Activated T-helper 1 cell treated with anti-CD3 and anti-CD28 coated beads, Interleukin-2, amount 50 U/mL, for 16 hours (primary cell): ENCODE measurements at places on chromosomes 7 and 10.

GRCh38 chr7:50166997-50167965, 74.2 kb upstream of the ZPBP start:
- no peak for DNase-seq

DNA sequence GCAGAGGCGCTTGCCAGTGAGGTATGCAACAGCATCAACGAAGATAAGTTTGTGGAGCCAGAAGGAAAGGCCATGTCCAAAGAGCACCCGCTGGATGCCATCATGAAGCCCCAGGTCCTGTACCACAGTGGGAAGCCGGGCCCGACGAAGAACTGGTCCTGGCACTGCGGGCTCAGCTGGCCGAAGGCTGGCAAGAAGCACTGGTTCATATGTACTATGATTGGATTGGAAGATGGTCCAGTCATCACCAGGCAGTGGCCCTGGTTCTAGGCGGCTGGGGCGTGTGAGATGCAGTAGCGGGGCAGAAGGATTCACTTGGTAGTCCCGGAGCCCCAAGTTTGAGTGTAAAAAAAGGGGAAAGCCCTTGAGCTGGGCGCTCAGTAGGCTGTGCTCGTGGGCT, 3.9 kb downstream of the NDST2 start:
- DNase-seq = no peak

DNA sequence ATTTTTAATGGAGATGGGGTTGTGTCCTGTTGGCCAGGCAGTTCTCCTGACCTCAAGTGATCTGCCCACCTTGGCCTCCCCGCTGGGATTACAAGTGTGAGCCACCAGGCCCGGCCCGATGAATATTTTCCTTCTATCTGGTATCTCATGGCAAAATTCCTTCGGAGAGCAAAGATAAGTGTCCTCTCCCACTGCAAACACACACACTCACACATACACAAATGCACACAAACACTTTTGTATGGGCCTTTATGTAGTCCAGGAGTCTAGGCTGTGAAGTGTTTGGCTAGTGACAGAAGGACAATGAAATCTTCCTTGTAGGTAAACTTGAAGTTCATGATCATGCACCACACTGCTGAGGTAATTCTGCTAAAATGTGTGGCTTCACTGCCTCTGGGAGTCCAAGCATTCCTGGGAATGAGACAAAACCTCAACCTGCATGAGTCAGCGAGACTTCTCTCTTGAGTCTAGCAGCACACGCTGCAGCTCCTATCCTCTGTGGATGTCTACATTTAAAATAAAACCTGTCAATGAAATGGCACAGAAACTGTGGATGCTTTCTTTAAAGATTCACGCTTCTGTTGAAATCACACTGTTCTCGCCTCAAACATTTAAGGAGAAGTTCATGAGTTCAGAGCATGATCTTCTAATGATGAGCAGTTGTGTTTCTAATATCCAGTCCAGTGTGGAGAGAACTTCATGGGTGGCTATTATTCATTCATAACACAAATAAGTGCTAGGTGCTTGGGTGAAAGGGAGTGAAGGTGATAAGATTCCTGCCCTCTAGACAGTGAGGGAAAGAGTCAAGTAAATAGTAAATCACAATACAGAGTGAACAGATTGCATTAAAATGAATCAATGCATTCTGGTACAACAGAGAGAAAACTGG, 96.5 kb downstream of the NRP1 start:
- no peak for DNase-seq

- DNase-seq = no peak
Observed at GRCh38 chr7:2046581-2047565, 185.9 kb downstream of the MAD1L1 start.

- no peak for DNase-seq
Observed at GRCh38 chr10:5288359-5288758, 76.4 kb upstream of the UCN3 start.

DNA sequence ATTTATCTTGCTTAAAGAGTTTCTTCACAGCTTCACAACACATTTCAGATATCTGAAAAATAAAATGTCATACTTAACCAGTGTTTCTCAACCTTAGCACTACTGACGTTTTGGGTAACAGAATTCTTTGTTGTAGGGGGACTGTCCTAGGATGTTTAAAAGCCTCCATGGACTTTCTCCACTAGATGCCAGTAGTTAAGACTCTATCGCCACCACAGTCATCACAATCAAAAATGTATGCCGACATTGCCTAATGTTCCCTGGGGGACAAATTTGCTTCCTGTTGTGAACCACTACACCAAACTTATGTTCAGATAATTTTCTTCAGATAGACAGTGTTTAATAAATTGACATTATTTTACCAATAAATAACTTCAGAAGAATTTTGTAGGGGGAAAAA, 13.4 kb downstream of the NOC3L start:
- DNase-seq = no peak

- no peak for DNase-seq
Observed at GRCh38 chr7:81516898-81517297, 252.9 kb downstream of the HGF start.

- no peak for DNase-seq
Observed at GRCh38 chr7:139763330-139763729, 14.5 kb downstream of the HIPK2 start.

DNA sequence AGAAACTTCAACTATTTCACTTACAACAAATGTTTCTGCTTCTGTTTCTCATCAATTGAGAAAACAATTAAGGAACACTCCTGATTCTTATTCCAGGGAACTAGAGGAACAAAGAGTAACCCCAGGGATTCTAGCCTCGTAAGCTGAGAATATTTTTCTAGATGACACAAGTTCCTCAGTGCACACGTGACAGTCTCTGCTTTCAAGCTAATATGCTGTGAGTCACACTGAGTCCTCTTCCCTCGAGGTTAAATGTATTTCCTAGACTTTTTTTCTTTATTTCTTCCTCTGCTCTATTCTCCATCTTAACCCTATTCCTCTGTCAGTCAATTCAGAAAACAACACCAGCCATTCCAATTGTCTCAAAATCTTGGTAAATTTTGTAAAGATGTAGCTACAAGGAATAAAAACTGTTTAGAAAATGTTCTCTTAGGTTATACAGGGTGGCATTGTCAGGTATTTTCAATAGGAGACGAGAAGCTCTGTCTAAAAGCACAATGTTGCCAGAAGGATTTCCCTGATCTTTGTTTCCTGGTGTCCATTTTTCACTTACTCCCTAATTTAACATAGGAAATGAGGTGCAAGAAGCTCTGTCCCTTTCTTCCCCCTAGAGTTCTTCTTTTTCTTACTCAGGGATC, 5.8 kb upstream of the C1GALT1 start:
- no peak for DNase-seq

DNA sequence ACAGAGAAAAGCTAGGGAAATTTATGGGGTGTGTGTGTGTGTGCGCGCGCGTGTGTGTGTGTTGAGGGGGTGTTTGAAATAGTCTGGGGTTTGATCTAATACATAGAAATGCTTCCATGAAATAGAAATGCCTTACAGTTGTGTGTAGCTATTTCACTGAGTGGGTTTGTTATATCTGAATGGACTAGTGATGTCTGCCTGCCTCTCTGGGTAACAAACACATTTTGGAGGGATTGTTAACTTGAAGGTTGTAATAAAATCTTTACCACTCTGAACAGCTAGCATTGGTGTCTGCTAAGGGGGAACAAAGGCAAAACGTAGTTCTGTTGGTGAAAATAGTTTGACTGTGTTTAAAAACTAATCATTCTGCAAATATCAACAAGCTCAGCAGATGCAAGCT, 509.3 kb downstream of the LRMDA start:
- DNase-seq = no peak

- no peak for DNase-seq
Observed at GRCh38 chr7:38323156-38323555, 49.7 kb upstream of the TARP start.

DNA sequence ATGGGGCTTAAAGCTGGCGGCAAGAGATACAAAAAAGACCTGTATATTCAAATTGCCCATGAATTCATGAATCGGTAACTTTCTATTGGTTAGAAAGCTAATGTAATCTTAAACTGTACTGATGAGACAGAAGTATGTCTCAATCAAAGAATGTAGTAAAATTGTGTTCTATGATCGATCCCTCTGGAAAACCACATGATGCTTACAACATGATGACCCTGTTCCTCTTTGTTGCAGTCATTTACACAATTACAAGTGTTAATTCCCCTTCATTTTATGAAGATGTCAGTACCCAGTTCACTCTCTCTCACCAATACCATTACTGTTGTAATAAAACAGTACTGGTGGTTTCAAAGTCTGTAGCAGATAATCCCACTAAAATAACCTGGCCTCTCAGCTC, 10.1 kb downstream of the KIF5B start:
- DNase-seq = no peak

GRCh38 chr10:21529032-21529910, 3.8 kb upstream of the SKIDA1 start:
- no peak for DNase-seq

GRCh38 chr7:21256310-21256877, 171.5 kb upstream of the SP4 start:
- no peak for DNase-seq

GRCh38 chr7:73858807-73859206, 2.2 kb upstream of the TMEM270 start:
- no peak for DNase-seq

GRCh38 chr10:70649526-70649925, 22.8 kb upstream of the ADAMTS14 start:
- no peak for DNase-seq
